ENCODE measurements at places on chromosomes 11 and 22. TPM values are rescaled to one million over a fixed set of nuclear protein-coding genes. Genes with fewer than 3 reads are reported as not detected.

Gene MS4A6A
- 30.9 TPM for total RNA-seq

Gene OTOG
- total RNA-seq, result not detected

Gene SOX10
- 0.34 TPM for total RNA-seq

Gene MS4A6E
- total RNA-seq, result not detected

Gene SMIM38
- total RNA-seq, result 0.45 TPM

Gene BCO2
- total RNA-seq, result 6.6 TPM

Gene KBTBD3
- 13.4 TPM for total RNA-seq

Gene LRRC74B
- not detected for total RNA-seq

Gene SPINDOC
- total RNA-seq, result 12.4 TPM

Gene TRIM49
- not detected for total RNA-seq

Gene VPREB1
- not detected for total RNA-seq

Gene OR4A16
- total RNA-seq, result not detected

Gene PKP3
- 49.5 TPM for total RNA-seq

Gene CALCA
- total RNA-seq, result 50.7 TPM

Gene GTPBP1
- 51.6 TPM for total RNA-seq

Gene ATP6V1E1
- 88.6 TPM for total RNA-seq

Gene RAB39A
- 1.1 TPM for total RNA-seq

Gene CYP2D6
- 2.7 TPM for total RNA-seq

Gene SCGB2A2
- total RNA-seq, result not detected

Gene TBX10
- not detected for total RNA-seq

Gene YAP1
- 162 TPM for total RNA-seq

Gene OR8G1
- not detected for total RNA-seq
